Stimulated activated CD8-positive, alpha-beta memory T cell treated with anti-CD3 and anti-CD28 coated beads, Interleukin-15, amount 100 ng/mL, for 1 hour (primary cell): ENCODE measurements at places on chromosomes 1 and 21.

DNA sequence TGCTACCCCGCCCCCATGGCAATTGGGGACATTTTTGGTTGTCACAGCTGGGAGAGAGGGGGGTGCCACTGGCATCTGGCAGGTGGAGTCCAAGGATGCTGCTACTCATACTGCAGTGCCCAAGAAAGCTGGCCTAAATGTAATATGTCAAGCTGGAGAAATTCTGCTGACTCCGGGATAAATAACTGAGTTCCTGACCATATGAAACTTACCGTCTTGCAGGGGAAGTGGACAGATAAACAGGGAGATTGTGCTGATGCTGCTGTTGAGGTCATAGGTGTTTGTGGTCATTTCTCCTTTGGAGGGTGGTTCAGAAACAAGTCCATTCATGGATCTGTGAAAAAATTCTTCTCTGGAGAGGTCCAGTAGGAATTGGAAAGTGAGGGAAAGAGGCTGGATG, 54.4 kb downstream of the KAZN start:
- no peak for DNase-seq

GRCh38 chr21:43781846-43782245, 5.7 kb upstream of the CSTB start:
- no peak for DNase-seq

- no peak for DNase-seq
Measured at GRCh38 chr1:181514298-181515290, 31.3 kb downstream of the CACNA1E start.

DNA sequence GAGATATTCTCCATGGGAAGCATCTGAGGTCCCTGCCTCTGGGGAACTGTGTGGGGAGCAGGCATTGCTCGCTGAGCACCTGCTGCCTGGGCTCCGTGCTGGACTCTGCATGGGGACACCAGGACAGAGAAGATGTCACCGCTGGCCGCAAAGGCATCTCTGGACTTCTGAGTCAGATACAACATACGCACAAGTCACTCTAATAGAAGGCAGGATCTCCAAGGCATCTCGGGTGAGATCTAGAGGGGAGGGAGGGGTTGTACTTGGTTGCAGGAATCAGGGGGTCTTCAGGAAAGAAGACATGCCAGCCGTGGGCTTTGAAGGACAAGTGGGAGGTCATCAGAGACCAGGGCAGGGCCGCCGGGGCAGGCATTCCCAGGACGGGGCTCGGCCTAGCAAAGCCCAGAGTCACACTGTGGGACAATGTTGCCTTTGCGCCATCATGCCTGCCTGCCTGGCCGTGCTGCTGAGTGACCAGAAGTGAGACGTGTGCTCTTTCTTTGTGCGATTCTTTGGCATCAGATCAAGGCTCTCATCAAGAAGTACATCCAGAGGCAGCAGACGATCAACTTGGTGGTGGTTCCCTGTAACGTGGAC, 28.3 kb downstream of the MX2 start:
- DNase-seq: no peak

DNA sequence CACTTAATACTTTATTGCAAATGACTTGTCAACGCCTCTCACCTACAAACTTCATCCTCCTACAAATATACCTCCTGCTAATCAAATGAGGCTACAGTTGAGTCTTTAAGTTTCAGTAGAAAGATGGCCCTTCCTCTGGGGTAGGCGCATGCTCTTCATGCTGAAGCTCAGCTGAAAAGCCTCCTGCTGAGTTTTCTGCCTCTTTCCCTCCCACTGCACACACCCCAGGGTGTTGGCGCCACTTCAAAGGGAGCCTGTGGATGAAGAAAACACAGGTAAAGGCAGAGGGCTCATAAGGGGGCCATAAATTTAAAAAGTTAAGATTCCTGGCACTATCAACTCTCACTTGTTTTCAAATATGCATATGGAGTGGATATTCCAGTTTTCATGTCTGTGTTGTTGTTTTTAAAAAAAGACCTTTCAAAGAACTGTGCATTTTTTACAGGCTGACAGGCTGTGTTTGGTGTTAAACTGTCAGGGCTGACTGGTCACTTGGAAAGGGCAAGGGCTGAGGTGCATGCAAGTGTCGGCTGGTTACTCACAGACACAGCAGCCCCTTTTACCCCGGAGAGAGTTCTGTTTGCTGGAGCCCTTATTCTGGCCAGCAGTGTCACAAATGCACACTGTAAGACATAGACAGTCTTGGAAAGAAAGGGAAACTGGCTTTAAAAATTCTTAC, 42.9 kb upstream of the LGALS8 start:
- no peak for DNase-seq

DNA sequence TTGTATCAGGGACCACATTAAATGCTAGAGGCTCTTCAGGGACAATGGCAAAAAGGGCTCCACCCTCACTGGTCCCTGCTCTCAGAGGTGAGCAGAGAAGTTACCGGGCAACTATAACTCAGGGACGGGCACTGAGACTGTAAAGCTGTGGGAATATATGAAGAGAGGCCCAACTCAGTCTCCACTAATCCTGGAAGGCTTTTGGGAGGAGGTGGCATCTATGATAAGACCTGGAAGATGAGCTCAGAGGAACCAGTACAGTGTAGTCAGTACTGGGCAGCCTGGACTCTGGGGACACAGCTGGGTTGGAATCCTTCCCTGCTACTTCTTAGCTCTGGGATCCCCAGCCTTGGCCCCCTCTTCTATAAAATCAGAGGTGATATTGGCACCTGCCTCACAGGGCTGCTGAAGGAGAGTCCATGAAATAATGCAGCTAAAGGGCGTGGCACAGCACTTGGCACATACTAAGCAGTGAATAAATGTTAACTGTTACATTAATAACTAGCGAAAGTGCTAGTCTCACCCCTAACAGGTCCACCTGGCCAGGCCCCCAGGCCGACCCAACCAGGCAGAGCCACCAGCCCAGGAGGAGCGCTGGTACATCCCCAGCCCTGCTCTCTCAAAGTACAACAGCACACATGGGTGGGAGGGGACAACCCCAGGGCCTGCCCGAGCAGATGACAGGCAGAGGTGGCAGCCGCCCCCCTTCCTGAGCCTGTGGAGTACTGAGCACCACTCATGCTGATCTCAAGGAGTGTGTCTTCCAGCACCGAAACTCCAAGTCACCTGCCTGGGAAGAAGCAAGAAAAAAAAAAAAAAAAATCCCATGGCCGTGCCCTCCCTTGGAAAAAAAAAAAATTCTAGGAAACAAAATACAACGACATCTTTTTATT, 62.7 kb downstream of the CASZ1 start:
- DNase-seq: no peak

GRCh38 chr21:43740497-43741156, 21.7 kb downstream of the PDXK start:
- DNase-seq: no peak

- no peak for DNase-seq
Measured at GRCh38 chr1:240836271-240836670, 224.3 kb upstream of the GREM2 start.

DNA sequence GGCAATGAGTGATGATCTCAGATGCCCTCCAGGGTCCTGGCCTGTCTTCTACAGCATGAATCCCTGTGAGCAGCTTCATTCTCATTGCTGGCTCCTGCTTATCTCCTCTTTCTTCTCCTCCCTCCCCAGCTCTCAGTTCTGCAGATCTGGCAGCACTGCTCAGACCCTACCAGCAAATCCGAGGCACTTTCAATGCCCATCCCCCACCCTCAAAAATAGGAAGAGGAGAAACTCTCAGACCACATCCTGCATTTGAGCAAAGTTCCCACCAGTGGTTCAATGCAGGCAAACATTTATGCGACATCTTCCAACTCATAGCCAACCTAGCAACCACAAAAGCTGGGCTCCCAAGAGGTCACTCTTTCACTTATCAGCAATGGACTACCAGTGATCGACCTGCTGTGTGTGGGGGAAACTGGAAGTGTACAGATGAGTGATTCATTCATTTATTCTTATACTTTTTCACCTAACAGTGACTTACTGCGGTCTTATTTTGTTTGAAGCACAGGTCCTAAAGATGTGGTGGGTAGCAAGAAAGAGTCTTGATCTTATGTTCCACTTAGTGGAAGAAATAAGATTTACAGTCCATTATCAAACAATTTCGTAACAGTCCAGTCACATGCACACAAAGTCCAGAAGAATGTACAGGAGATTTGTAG, 5.8 kb upstream of the CHI3L2 start:
- no peak for DNase-seq

DNA sequence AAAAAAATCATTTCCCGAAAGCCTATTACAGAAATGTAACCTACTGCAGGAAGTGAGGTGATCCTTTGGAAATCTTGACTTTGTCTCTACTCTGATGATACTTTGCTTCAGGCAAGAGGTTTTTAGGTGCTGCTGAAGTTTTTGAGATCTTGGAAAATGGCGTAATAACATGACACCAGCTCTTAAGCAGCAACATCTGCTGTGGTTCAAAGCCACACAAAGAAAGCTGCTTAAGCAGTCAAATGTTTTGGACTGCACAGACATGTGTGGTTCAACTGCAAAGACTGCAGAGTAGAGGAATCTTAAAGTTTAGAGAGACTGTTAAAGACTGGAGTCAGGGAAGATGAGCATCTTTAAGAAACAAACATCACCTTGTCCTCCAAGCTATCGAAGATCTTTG, 139.0 kb downstream of the RASAL2 start:
- DNase-seq: no peak

DNA sequence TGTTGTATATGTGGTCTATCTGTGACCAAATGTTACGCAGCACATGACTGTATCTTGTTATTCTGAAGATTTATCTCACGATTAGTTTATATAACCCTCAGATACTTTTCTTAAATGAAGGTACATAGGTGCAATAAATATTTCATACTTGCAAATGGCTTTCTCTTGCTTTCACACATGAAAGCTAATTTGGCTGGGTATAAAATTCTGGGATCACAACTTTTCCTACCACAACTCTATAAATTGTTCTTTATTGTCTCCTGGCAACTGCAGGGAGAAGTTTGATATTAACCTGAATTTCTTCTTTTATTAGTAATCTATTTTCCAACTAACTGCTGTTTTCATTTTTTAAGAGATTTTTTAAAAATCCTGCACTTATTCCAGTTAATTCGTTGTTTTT, 58.9 kb downstream of the KCNK2 start:
- DNase-seq: no peak

DNA sequence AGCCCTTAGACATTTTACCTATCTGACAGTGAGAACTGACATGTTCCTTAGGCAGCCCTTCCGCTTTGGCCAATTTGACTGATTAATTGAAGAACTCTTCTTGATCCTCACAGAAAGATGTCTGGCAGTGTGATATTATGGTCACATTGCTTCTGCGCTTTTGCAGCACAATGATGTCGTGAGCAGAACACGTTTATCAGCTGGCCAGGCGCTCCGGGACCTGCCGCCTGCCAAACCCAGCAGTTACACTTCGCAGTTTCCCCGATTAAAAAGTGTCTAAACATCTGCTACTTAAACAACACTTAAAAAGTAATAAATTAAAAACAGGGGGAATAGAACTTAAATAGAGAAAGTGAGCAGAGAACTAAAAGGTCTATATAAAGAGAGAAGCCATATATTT, 103.5 kb upstream of the ETS2 start:
- DNase-seq: no peak

DNA sequence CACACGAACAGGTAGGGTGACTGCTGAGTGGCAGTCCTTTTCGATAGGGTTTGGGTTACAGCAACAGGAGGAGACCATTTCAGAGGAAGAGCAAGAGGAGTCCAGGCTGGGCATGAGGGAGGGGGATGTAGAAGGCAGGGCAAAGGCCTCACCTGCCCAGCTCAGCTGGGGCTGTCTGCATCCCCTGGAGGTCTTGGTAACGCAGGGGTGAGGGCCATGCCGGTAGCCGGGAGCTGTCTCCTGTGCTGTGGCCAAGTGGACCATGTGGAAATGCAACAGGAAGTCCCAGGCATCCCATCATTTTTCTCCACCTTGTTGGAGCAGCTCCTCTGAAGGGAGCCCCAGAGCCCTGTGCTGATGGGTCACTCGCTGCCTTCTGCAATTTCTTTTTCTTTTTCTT, 105.4 kb upstream of the C1orf174 start:
- DNase-seq: no peak

DNA sequence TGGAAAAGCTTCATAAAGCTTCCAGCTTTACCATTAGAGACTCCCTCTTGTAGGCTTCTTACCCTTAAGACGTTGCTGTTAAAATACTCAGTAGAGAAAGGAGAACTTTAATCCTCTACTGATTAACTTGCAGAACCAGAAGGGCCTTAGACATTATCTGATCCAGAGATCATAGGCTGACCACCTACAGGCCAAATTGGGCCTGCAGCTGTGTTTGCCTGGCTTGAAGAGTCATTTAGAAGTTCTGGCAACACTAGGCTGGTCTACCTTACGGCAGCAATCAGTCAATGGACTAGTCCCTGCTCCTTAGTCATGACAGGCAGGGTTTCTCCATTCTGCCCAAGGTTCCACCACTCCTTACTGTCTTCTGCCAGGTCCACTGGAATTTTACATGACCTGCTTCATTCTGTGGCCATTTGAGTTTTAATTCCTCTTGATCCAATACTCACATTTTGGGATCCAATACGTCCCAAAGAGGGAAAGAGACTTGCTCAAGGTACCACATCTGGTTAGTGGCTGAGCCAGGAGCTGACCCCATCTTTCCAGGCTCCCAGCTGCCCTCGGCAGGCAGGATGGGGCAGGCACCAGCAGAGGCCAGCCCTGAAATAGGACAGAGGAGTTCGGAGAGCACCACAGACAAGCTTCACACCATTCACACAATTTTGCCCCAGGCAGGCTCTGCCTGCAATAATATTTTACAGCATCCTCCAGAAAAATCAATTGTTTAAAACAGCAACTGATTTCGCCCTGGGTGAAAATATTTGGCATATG, 96.8 kb downstream of the TNR start:
- DNase-seq: no peak

DNA sequence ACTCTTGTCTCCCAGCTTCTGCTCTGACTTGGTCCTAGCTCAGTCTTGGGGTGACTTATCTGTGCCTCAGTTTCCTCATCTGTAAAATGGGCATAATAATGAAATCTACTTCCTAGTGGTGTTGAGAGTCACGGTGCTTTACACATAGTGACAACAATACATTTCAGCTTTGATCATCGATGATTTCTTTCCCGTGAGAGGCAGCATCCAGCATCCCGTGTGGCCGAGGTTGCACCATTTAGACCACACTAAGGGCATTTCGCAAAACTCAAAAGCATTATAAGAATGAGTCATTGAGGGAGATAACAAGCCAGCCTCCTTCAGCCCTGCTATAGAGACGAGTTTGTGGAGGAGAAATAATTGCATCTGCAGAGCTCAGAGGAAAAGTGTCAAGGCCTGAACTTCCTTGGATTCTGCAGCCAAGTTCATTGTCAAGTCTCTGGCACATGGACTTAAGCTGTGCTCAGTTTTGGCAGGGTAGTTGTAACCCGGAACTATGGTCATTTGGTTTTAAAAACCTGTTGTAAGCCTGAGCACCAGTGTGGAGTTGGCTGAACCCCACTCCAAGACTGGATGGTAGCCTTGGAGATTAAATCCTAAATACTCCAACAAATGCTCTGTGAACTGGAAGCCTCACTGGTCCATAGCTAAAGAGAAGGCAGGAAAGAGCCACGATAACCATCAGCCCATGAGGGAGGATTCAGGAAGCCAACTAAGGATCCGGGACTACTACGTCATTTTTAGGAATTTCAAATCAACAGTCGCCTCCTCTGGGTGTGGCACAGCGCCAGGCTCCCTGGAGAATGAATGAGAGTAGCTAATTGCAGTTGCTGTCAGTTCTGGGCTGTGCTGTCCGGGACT, 64.2 kb downstream of the TCP10L start:
- DNase-seq: no peak

GRCh38 chr1:147919896-147920295, 8.3 kb upstream of the GPR89B start:
- no peak for DNase-seq
